Activated CD8-positive, alpha-beta T cell treated with anti-CD3 and anti-CD28 coated beads, Interleukin-2, amount 10 ng/mL, durations not matched to agents 7 days and 5 days (primary cell): ENCODE measurements at places on chromosomes 3 and 15.
A peak's percentile ranks its signal among the peaks of the same experiment; 100 is the strongest.

- no peak for DNase-seq
- no peaks in the 10 kb centered on the region for H3K4me1 ChIP-seq
- no peak overlapping the region for H3K27ac ChIP-seq
- H3K4me3 ChIP-seq: no peak overlapping the region
Measured at GRCh38 chr15:78702609-78703333, 61.8 kb upstream of the CHRNB4 start.

DNA sequence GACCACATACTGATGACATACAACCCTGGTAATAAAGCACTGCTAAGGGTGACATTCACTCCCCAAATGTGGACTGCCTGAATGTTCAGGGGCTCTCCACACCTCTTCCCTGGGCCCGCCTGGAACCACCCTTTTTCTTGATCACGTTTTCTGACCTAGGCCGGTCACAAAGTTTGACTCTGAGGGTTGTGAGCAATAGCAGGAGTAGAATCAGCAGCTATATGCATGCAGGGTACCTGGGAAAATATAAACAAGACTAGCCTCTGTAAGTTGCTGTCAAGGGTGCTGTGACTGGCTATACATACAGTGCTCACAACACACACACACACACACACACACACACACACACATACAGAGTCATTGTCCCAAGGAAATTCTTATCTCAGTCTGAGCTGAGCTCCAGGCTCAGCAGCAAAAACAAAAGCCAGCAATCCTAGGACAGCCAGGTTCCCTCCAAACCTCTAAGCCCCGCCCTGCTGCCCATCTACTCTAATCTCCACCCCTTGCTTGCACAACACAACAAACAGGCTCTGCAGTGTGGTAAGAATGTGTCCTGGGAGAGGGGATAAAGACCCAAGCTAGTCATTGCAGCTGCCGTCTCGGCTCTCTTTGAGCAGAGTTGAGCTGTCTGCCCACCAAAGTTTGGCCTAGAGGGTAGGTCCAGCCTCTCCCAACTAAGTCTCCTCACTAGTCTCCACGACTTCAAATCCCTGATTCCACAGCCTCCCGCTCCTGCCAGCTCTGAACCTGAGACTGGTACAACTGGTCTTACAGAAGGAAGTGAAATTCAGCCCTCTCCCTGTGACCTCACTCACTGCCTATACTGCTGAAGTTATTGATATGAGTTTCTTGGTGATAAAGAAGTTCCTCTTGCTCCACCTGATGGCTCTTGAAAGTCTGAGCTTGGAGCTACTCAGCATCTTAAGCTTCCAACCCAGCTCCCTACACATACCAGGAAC, 2.2 kb downstream of the BMF start:
- no peaks in the 10 kb centered on the region for H3K36me3 ChIP-seq
- peaks cover 70% of the 10 kb centered on the region for H3K4me1 ChIP-seq
- no peak for DNase-seq

- peaks cover 21% of the 10 kb centered on the region for H3K4me1 ChIP-seq
- no peaks in the 10 kb centered on the region for H3K36me3 ChIP-seq
- no peak overlapping the region for H3K4me3 ChIP-seq
- peaks cover 24% of the 10 kb centered on the region for H3K27me3 ChIP-seq
- DNase-seq: no peak
Measured at GRCh38 chr15:78563092-78563491, 2.2 kb upstream of the CHRNA5 start.

DNA sequence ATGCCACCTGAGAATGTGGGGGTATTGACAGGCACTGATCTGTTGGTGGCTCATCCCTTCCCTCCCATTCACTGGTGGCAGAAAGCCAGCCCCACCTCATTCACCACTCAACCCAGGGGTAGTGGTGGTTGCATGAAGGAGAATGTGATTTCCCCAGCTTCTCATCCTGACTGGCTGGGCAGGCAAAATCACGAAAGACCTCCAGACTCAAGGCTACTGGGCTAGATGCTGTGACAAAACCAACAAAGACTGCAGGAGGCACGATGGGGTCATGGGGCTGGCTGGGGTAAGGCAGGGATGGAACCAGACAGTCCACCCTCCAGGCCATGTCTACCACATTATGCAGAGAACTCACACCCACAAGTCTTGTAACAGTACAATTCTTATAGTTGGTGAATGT, 33.9 kb downstream of the FSTL1 start:
- peak overlapping the region; percentile 76 for H3K4me3 ChIP-seq
- H3K36me3 ChIP-seq: no peaks in the 10 kb centered on the region
- H3K4me1 ChIP-seq: peaks cover 20% of the 10 kb centered on the region
- peak overlapping the region; percentile 43 for H3K27ac ChIP-seq
- H3K27me3 ChIP-seq: peaks cover 8% of the 10 kb centered on the region

DNA sequence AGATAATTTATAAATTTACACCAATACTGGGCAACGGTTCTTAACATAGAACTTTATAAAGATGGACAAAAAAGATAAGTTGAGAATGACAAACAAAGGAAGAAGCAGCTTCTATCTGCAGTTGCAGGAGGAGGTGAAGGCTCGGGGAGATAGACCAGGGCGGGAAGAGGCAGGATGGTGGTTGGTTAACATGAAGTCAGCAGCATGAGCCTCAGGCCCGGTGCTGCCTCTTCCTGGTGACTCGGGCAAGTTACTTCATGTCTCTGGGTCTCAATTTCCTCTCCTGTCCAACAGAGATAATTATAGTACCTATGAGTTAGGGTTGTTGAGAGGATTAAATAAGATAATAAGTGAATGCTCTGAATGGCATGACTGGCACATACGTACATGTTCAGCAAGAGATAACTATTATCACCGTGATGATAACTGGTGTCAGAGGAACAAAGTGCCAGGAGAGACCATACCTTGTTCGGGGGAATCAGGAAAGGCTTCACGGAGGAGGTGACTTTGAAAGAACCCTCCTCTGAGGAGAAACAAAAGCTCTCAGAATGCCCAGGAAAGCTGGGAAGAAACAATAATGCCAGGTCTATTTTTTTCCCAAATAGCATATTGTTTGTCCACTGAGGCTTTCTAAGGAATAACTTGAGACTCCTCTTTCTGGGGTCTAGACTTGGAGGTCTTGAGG, 4.4 kb downstream of the PAK6 start:
- H3K27ac ChIP-seq: no peak overlapping the region
- H3K4me3 ChIP-seq: no peak overlapping the region
- peaks cover 10% of the 10 kb centered on the region for H3K27me3 ChIP-seq

DNA sequence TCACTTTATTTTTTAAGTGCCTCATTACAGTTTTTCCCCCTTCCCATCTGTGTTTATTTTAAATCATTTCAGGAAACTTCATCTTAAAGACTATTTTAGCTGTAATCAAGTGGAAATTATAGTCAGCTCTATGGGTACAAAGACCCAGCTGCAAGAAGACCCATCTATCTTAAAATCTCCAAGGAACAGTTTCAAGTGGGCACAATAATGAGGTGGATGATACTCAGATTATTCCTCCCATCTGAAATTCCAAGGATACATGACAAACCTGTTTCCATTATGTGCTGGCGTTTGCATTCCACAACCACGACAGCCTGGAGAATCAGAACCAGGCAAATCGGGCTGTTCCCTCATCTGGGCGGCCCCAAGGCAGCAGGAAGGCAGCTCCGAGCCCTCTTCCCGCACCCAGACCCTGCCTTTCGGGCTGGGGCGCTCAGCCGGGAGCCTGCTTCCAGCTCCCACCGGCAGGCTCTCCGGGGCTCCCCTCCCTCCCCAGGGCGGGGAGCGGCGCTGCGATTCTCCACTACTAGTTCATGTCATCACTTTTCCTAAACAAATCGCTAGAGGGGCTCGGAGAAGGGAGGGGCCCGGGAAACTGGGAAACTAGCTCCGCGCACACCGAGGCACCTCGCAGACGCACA, at the start of gene MGLL:
TSS of gene MGLL (minus strand) at position 475 of the 641 bp plus-strand sequence. CDS start at position 278, 197 bp downstream.
- peak within 1 kb of the TSS; percentile 85 for H3K27ac ChIP-seq
- H3K36me3 ChIP-seq: peaks cover 8% of the 10 kb centered on the region
- no peak for DNase-seq
- peaks cover 58% of the 10 kb centered on the region for H3K27me3 ChIP-seq
- H3K4me1 ChIP-seq: peaks cover 43% of the 10 kb centered on the region
- H3K4me3 ChIP-seq: peak within 1 kb of the TSS; percentile 86

GRCh38 chr15:25244731-25245585, 193.9 kb downstream of the UBE3A start:
- no peak overlapping the region for H3K27ac ChIP-seq
- H3K27me3 ChIP-seq: no peaks in the 10 kb centered on the region
- H3K4me1 ChIP-seq: no peaks in the 10 kb centered on the region
- no peak overlapping the region for H3K4me3 ChIP-seq
- no peaks in the 10 kb centered on the region for H3K36me3 ChIP-seq
- DNase-seq: no peak

DNA sequence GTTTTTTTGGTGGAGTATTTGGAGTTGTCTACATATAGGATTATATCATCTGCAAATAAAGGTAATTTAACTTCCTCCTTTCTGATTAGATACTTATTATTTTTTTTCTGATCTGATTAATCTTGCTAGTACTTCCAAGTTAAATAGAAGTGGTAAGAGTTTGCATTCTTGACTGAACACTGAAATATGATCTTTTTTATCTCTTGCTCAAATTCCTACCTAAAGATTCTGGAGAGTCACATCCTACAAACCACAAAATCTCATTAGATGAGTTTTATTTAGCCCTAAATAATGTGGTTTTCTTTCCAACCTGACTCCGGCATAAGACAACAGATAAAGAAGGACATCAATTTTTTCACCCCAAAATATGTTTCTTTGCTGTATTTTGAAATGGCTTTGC, 977.9 kb upstream of the GBE1 start:
- no peaks in the 10 kb centered on the region for H3K4me1 ChIP-seq
- H3K36me3 ChIP-seq: no peaks in the 10 kb centered on the region
- DNase-seq: no peak
- no peak overlapping the region for H3K4me3 ChIP-seq
- no peak overlapping the region for H3K27ac ChIP-seq
- no peaks in the 10 kb centered on the region for H3K27me3 ChIP-seq

DNA sequence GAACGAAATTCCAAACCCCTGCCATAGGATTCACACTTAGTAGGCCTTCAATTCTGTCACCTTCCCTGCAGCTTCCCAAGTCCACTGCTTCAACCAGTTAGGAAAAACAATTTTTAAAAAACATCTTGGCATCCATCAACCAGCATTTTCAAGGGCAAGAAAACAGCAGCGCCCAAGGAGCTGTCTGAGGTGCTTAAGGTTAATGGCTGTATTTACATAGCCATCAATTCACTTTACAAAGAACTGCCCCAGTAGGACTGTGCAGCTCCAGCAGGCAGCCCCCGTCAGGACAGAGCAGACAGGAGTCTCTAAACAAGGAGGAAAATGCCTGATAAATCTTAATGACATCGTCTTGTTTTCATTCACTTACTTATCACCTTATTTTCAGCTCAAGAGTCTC, 13.3 kb downstream of the TAFA4 start:
- H3K36me3 ChIP-seq: no peaks in the 10 kb centered on the region
- no peaks in the 10 kb centered on the region for H3K4me1 ChIP-seq
- peaks cover 32% of the 10 kb centered on the region for H3K27me3 ChIP-seq
- no peak overlapping the region for H3K4me3 ChIP-seq
- DNase-seq: no peak
